PC-3 (cell line): ENCODE measurements at places on chromosomes 11 and 22. TPM values are rescaled to one million over a fixed set of nuclear protein-coding genes. Genes with fewer than 3 reads are reported as not detected.
A peak's percentile ranks its signal among the peaks of the same experiment; 100 is the strongest.

Gene OR51B5
- total RNA-seq, result 0.63 and 1.7 TPM in 2 replicates

Gene MRGPRX3
- total RNA-seq, result not detected in 2 replicates

Gene OR5B21
- total RNA-seq, result not detected in 2 replicates

Gene OR8G5
- 0.26 and 0.46 TPM in 2 replicates for total RNA-seq

Gene PHOX2A
- not detected in 2 replicates for total RNA-seq

Gene KCNE3
- total RNA-seq, result 0.58 and 0.73 TPM in 2 replicates

Gene LRRC10B
- total RNA-seq, result 0.55 TPM in 1 of 2 replicates, not detected in the other

Gene CLMP
- 30.4 and 33.0 TPM in 2 replicates for total RNA-seq

Gene MS4A6A
- total RNA-seq, result not detected in 2 replicates

Gene APOBEC3C
- total RNA-seq, result 35.5 and 37.8 TPM in 2 replicates

Gene SULT4A1
- not detected in 2 replicates for total RNA-seq

DNA sequence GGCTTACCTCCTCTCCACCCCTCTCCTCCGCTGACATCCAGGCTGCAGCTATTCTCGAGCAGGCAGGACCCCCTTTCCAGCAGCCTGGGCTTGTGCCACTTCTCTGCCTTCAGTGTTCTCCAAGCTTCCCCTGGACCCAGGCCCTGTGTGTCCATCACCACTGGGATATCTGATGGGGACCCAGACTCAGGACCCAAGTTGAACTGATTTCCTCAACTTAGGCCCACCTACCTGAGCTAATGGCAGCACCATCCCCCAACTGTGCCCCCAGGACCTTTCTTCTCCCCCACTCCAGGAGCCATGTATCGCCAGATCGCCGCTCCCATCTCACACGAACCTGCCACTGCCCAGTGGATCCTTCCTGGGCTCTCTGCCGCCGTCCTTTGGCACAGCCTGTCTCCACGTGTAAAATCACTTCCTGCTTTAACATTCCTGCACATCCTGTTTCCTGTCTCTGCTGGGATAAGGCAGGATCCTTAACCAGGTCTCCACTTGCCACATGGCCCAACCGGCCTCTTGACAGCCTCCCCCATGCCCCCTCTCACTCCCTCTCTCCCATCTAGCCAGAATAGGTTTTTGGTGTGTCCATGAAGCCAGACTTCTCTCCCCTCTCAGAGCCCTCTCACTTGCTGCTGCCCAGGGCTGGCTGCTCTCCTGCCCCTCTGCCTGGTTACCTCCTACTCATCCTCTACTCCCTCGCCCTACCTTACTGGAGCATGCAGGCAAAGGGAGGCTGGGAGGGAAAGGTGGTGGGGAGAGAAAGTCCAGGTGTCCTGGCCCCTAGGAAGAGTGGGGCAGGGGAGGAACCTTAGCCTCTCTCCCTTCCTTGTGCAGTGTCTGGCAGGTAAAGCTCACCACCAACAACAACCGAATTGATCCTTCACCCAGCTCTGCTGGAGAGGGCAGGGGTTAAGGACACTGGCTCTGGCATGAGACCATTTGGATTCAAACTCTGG is 9.4 kb downstream of the SPATA19 start:
- H3K36me3 ChIP-seq, result no peaks in the 10 kb centered on the region
- DNase-seq, result no peak
- H3K27me3 ChIP-seq, result 0 out of 2 replicates have a peak, but pooled peaks cover 6% of the 10 kb centered on the region
- no peak overlapping the region for H3K4me3 ChIP-seq
- H3K27ac ChIP-seq, result no peak overlapping the region
- no peaks in the 10 kb centered on the region for H3K4me1 ChIP-seq

DNA sequence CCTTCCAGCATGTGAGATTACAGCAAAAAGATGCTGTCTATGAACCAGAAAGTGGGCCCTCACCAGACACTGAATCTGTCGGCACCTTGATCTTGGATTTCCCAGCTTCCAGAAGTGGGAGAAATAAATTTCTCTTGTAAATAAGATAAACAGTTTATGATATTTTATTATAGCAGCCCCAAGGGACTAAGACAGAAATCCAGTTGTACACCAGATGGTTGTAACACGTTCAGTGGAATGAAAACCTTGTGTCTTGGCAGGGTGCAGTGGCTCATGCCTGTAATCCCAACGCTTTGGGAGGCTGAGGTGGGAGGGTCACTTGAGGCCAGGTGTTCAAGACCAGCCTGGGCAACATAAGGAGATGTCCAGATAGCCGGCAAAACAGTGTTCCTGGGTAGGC is 61.8 kb downstream of the MCHR1 start:
- no peaks in the 10 kb centered on the region for H3K4me1 ChIP-seq
- H3K27me3 ChIP-seq, result no peaks in the 10 kb centered on the region
- no peak for DNase-seq
- H3K36me3 ChIP-seq, result no peaks in the 10 kb centered on the region

DNA sequence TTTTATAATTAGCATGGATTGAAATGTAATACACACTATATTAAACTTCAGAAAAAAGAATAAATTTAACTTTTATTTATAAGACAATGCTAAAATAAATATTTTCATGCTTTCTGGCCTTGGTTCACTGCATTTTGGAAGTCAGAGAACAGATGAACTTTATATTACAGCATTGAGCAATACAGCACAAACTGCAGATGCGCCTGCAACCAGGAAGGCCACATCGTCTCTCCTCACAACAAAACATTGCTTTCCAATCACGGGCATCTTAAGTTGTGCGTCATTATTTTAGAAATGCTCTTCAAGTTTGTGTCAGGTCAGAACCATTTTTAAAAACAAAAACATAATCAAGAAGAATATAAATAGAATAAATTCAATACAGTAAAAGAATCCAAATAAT is 89.3 kb upstream of the CEP126 start:
- H3K27me3 ChIP-seq, result no peaks in the 10 kb centered on the region
- H3K36me3 ChIP-seq, result no peaks in the 10 kb centered on the region
- H3K4me1 ChIP-seq, result no peaks in the 10 kb centered on the region
- H3K27ac ChIP-seq, result no peak overlapping the region

DNA sequence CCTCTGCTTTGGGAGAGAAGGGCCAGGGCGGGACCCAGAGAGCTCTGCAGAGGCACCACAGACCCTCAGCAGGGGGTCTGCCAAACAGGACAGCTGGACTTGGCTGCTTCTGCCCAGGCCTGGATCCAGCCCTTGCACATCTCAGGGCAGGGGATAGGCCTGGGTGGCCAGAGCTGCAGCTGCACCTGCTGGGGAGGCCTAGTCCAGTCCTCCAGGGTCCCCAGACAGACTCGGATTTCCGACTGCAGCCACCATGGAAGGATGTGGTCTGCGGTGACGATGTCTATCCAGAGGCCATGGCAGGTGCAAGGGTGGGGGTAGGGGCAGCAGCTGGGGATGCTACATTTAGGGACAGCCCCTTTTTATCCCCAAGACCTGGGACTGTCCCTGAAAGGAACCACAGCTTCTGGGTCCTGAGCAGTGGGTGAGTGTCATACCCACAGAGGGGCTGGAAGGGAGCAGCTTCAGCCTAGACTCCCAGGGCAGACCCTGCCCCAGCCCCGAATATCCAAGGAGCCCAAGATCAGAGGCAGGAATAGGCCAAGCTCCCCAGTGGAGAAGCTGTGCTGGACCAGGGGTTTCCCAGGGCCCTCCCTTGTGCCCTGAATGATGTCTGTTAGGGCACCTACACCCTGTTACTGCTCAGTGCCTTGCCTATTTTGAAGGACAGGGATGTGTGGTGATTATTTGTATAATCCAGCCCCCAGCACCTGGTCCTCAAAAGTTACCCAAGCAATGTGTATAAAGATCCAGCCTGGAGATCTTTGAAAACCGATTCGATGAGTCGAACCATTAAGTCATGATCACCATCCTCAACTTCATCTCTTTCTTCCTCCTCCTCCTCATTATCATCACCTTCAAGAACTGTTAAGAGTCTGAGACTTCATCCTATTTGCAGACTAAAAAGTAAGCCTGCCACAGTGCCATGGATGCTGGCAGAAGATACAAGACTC is 2.5 kb upstream of the IGLL5 start:
- DNase-seq, result no peak
- H3K27ac ChIP-seq, result no peak overlapping the region

GRCh38 chr11:125463590-125464269 is 32.3 kb downstream of the FEZ1 start:
- H3K4me1 ChIP-seq, result no peaks in the 10 kb centered on the region
- DNase-seq, result no peak
- H3K4me3 ChIP-seq, result no peak overlapping the region
- peaks cover 36% of the 10 kb centered on the region for H3K27me3 ChIP-seq

DNA sequence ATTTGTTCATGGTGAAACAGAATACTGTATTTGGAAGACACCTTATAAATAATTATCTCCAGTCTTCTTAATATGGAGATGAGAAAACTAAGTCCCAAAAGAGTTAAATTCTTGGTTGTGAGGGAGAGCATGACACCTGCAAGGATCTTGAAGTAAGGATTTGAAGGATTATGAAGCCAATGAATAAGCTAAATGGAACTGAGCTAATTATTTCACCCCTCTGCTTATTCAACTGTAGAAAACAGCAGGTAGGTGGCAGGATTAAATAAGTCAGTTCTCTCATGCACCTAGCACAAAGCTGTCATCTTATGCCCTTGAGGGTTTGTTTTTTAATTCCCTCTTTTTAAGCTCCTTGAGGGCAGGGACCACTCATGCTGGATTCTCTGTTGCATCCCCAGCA is 457.3 kb downstream of the ETS1 start:
- no peak overlapping the region for H3K4me3 ChIP-seq
- H3K27ac ChIP-seq, result no peak overlapping the region
- no peaks in the 10 kb centered on the region for H3K4me1 ChIP-seq
- DNase-seq, result no peak
- peaks cover 19% of the 10 kb centered on the region for H3K27me3 ChIP-seq
- no peaks in the 10 kb centered on the region for H3K36me3 ChIP-seq

DNA sequence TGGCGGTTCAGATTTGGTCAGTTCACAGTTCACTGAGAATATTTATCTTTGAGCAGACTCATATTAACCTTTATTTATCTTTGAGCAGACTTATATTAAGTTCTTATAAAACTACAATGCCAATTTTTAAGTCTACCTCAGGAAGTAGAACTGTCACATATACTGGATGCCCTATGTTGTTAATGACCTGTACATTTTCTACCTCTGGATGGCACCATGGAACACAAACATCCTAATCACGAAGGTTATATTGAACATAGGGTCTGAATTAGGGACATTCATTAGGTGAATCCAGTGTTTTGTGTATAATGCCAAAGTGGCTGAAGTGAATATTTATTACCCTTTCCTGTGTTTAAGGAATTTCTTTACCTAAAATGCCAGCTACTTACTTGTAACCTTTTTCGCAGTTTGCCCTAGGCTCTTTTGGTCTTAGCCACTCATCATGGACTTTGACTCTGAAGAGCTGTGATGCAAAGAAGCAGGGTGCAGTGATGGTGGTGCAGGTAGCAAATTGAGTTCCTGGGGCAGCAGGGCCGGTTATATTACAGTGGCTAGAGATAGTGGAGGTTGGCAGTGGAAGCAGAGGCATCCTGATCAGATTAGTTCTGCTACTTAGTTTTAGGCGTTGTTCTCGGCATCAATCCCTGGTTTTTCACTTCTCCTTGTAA is 71.8 kb downstream of the STIM1 start:
- H3K27me3 ChIP-seq, result no peaks in the 10 kb centered on the region
- DNase-seq, result no peak
- no peaks in the 10 kb centered on the region for H3K36me3 ChIP-seq
- H3K27ac ChIP-seq, result no peak overlapping the region
- H3K4me1 ChIP-seq, result 0 out of 2 replicates have a peak, but pooled peaks cover 6% of the 10 kb centered on the region
- H3K4me3 ChIP-seq, result no peak overlapping the region

DNA sequence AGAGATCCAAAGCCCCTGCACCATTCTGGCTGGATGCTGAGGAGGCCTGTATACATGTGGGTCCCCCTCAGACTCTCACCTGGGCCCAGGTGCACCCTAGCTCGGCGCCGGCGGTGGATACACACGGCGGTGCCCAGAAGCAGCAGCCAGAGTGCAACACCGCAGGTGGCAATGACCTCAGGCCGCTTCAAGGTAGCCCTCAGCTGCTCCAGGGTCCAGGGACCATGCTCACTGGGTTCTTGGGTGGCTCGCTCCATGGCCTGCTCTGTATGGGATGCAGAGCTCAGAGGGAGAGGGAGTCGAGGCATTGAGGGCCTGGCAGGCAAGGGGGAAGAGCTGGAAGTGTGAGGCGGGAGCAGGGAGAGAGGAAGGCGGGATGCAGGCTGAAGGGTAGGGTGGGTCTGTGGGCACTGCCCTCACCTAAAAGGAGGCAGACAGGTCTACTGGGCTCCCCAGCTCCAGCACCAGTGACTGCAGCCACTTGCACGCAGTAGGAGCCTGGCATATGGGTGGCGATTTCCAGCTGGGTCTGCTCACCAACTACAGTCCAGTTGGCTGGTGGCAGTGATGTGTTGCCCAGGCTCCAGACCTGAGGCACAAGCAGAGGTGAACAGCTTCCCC is 3.8 kb downstream of the ROBO4 start:
- DNase-seq, result no peak
- H3K27me3 ChIP-seq, result no peaks in the 10 kb centered on the region
- no peak overlapping the region for H3K4me3 ChIP-seq
- H3K27ac ChIP-seq, result no peak overlapping the region

GRCh38 chr22:23067023-23067650 is 3.2 kb upstream of the GNAZ start:
- peaks cover 12% of the 10 kb centered on the region; the same call in 1 of the 2 replicates for H3K4me1 ChIP-seq
- no peaks in the 10 kb centered on the region for H3K27me3 ChIP-seq
- DNase-seq, result no peak
- H3K4me3 ChIP-seq, result no peak overlapping the region
- H3K27ac ChIP-seq, result no peak overlapping the region
- H3K36me3 ChIP-seq, result no peaks in the 10 kb centered on the region

- no peak for DNase-seq
- no peaks in the 10 kb centered on the region for H3K4me1 ChIP-seq
- H3K27ac ChIP-seq, result no peak overlapping the region
Measured at GRCh38 chr11:9013373-9013772, 9.6 kb upstream of the NRIP3 start.

GRCh38 chr11:74310857-74311256 is 583 bp downstream of the P4HA3 start:
- H3K36me3 ChIP-seq, result no peaks in the 10 kb centered on the region
- no peak overlapping the region for H3K27ac ChIP-seq
- peak overlapping the region; percentile 74 for H3K4me3 ChIP-seq
- H3K4me1 ChIP-seq, result peaks cover 10% of the 10 kb centered on the region; the same call in 1 of the 2 replicates

- no peak for DNase-seq
- H3K27ac ChIP-seq, result no peak overlapping the region
- H3K36me3 ChIP-seq, result no peaks in the 10 kb centered on the region
- peaks cover 17% of the 10 kb centered on the region for H3K4me1 ChIP-seq
- H3K4me3 ChIP-seq, result no peak overlapping the region
Measured at GRCh38 chr11:33529461-33529860, 171.2 kb downstream of the C11orf91 start.

GRCh38 chr11:108768964-108769363 is 104.1 kb downstream of the DDX10 start:
- H3K4me1 ChIP-seq, result no peaks in the 10 kb centered on the region
- no peak overlapping the region for H3K4me3 ChIP-seq
- no peak overlapping the region for H3K27ac ChIP-seq
- no peak for DNase-seq
- H3K27me3 ChIP-seq, result no peaks in the 10 kb centered on the region
- no peaks in the 10 kb centered on the region for H3K36me3 ChIP-seq
